ENCODE measurements at places on chromosomes 13 and 19. TPM values are rescaled to one million over a fixed set of nuclear protein-coding genes. Genes with fewer than 3 reads are reported as not detected.

- DNase-seq: no peak
These were observed 31.5 kb upstream of the ZNF766 start for GRCh38 chr19:52237771-52238400.

GRCh38 chr13:112150352-112150751, 83.4 kb downstream of the SOX1 start:
- DNase-seq: no peak

GRCh38 chr19:17863520-17864182, 3.9 kb downstream of the RPL18A start:
- DNase-seq: no peak

DNA sequence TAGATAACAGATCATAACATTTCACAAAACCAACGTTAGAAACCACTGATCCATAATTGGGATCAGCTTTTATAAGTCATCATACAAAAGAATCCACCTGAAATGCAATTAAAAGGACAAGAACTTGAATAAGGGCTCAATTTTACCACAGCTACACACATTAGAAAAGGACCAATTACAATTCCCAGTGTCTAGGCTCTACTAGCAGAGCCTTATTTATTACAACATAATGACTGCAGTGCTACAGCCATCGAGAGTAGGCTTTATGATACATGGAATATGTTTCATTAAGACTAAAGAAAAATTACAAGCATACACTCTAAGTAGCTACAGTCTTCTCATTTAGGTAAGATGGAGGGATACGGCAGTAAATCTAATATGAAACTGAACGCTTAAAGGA, 2.9 kb downstream of the RBM26 start:
- DNase-seq: no peak

- no peak for DNase-seq
These were observed 185.4 kb downstream of the KDM4B start for GRCh38 chr19:5154129-5154798.

- no peak for DNase-seq
These were observed 5.0 kb downstream of the MVB12A start for GRCh38 chr19:17424743-17425365.

DNA sequence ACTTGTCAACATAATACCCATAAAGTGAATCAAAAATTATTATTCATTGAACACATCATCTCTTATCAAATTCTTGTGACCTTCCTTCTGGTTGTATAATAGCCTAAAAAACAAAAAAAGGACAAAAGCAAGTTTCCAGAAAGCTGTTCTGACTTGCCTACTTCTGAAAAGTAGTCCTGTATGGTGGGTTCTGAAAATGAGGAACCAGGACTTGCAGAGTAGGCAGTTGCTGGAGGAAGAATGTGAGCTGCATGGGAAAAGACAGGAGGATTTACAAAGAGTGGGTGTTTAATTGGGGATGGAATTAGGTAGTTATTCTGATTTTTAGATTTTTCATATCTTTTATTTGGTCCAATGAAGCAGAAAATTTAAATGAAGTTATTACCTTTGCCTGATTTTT, 56.7 kb downstream of the RCBTB2 start:
- DNase-seq: no peak

GRCh38 chr13:100304229-100304628, 215.3 kb downstream of the PCCA start:
- no peak for DNase-seq

DNA sequence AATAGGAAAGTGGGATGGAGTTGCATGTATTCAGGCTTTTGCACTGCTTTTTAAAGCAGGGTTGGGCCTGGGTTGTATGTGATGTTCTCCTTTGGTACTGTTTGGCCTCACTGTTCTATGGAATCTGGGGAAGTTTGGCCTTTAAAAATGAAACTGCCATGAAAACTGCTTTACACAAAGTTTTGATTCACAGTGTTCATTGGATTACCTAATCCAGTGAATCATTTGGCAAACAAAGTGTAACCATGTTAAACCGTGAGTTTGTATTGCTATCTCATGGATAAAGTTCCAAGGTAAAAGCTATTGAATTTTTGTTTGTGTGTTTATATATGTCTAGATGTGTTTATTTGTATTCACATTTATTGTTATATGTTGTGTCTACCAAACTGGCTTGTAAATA, 1658.6 kb downstream of the OLFM4 start:
- DNase-seq: no peak

DNA sequence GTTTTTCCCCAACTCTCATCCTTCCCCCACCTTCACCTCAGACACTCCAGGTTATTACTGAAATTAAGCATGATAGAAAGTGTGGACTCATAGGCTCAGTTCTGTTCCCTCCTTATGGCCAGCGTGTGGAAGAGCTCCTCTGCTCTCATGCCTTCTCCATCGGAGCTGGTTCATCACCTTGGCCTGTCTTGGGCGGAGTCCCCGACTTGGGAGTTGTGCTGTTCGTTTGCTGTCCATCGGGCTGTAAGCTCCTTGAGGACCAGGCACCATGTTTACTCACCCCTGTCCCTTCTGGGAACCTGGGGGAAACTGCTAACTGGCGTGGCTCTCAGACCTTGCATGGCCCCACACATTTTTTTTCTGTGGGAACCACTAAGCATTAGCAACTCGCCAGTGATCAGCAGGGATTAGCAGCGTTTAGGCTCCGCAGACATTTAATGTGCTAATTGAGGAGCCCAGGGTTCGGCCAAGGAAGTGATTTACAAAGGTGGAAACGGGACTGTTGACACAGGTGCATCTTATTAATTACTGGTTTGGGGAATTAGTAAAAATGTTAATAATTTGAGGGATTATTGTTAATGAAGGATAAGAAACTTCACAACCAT, 123.8 kb downstream of the TM9SF2 start:
- DNase-seq: no peak

- DNase-seq: no peak
These were observed 47.2 kb downstream of the UBL3 start for GRCh38 chr13:29803221-29803620.

- no peak for DNase-seq
These were observed 1494.9 kb upstream of the MIR17HG start for GRCh38 chr13:89852570-89852969.

DNA sequence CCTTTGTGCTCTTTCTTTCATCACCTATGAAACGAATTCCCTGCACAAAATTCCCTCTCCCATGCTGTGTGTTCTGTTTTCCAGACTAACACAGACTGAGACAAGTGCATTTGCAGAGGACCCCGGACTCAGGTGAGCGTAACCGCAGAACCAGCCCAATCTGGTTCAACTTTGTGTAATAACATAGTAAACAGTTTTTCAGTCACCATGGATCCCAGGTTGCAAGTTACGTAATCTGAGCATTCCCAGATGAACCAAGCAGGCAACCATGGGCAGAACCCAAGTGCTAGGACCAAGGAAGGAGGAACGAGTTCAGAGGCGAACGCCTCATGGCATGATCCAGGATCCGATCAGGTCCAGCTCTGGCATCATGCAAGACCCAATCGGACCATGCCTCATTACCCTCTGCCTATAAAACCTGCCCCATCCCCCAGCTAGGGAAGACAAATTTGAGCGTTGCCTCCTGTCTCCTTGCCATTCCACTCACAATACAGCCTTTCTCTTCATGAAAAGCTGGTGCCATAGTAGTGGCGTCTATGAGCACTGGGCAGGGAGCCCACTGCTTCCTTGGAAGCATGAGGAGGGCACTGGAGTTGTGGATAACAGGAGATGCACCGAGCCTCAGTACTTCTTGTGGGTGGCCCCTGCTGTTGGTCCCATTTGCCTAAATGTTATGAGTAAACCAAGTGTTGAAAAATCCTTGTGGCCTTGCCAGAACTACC, 107.6 kb downstream of the ABCC4 start:
- DNase-seq: no peak

GRCh38 chr13:100300243-100300642, 211.3 kb downstream of the PCCA start:
- no peak for DNase-seq

DNA sequence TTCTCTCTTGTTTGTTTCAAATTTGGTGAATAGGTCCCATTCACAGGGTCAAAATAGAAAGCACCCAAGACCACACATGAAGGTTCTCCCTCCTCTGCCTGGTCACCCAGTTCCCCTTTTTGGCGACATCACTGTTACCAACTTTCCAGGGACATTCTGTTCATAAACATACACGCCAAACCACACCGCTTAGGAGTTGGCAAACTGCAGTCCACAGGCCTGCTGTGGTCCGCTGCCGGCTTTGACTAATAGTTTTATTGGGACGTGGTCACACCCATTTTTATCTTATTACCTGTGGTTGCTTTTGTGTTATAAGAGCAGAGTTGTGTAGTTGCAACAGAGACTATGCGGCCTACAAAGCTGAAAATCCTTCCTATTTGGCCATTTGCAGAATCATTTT, 24.2 kb downstream of the UHRF1 start:
- no peak for DNase-seq

DNA sequence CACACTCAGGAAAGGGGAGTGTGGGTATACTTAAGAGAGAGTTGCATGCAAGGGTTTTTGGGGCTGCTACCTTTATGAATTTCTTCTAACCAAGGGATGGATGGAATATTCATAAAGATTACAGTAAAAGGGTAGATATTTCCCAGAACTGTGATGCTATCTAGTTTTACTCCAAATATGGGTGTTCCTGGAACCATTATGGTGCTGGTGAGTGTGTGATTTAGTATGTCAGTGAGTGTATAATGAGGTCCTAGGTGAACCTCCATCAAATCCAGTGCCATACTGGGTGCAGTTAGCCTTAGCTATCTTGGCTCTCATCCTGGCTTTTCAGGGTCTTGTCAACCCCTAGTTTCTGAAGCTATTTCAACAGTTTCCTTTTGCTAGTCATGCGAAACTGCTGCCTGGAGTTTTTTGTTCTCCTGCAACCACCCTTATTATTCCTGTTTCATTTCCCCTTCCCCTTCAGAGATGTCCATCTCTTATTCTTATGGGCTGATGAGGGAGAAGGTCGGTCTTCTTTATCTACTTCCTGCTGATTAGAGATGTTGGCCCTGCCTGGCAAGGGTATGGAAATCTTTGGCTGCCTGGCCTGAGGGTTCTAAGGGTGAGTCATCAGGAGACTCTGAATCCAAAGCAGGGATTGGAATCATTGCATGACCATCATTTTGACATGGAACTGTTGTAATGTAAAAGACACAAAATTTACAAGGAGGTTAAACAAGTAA, 202.3 kb downstream of the NBEA start:
- no peak for DNase-seq

Gene POGLUT2
- 4.4 TPM for total RNA-seq

Gene LILRA5
- 6.4 TPM for total RNA-seq

Gene ARMC6
- 16.9 TPM for total RNA-seq

Gene ICAM3
- 41.1 TPM for total RNA-seq

Gene CGB3
- not detected for total RNA-seq

Gene SPIB
- not detected for total RNA-seq

All from omental fat pad (tissue), 4 donors.